H4 (cell line): ENCODE measurements at places on chromosomes 1 and 21. TPM values are rescaled to one million over a fixed set of nuclear protein-coding genes. Genes with fewer than 3 reads are reported as not detected.

The FGR gene
- not detected in 2 replicates for total RNA-seq

GRCh38 chr1:193971595-193971994 is 785.2 kb upstream of the B3GALT2 start:
- no peak for DNase-seq

The GJA8 gene
- total RNA-seq, result not detected in 2 replicates

- DNase-seq, result no peak
These were observed 2.1 kb downstream of the CD164L2 start for GRCh38 chr1:27380766-27381733.

GRCh38 chr1:47262787-47263413 is 30.9 kb upstream of the TAL1 start:
- DNase-seq, result peak; percentile 35

GRCh38 chr1:68814067-68814466 is 317.2 kb upstream of the DEPDC1 start:
- DNase-seq, result no peak

DNA sequence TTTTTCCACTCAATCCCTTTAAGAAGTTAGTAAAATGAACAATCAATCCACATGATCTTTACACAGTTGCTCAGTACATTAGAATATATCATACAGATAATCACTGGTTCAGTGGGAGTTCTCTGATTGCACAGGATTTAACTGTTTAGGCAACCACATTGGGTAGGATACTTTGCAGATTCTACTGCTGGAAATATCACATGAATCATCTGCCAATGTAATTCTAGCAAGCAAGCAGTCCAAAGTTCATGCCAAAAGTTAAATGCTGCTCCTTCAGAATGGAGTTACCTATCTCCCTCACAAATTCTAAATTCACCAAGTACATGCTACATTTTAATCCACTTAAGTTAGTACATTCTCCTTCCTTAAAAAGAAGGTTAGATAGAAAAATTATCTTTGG is 52.4 kb downstream of the NEGR1 start:
- no peak for DNase-seq

GRCh38 chr1:155717041-155717440 is 28.1 kb downstream of the DAP3 start:
- DNase-seq, result no peak

DNA sequence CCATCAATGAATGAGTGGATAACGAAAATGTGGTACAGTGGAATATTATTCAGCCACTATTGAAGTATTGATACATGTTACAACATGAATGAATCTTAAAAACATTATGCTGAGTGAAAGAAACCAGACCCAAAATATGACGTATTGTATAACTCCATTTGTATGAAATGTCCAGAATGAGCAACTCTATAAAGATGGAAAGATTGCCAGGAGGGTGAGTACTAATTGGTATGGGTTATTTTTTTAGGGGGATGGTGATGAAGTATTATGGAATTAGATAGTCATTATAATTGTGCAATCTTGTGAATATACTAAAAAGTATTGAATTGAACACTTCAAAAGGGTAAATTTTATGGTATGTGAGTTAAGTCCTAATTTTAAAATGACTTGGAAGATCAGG is 278.6 kb downstream of the SIPA1L2 start:
- no peak for DNase-seq

The TDRD5 gene
- not detected in 2 replicates for total RNA-seq

DNA sequence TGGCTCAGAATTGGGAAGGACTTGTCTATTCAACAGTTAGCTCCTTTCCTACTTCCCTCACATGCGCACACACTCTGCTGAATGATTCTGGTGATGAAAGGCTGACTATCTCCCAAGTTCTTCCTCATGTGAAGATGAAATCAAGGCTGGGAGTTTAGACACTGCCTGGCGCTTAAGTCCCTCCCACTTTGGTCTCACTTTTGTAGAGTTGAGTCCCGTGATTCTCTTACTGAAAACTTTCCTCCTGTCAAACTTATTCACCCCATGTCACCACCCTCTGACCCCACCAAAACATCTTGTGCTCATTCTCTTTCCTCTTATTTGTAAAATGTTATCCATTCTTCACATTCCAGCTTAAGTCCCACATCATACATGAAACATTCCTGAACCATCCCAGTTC is 8.4 kb upstream of the MRPS6 start:
- DNase-seq, result no peak

DNA sequence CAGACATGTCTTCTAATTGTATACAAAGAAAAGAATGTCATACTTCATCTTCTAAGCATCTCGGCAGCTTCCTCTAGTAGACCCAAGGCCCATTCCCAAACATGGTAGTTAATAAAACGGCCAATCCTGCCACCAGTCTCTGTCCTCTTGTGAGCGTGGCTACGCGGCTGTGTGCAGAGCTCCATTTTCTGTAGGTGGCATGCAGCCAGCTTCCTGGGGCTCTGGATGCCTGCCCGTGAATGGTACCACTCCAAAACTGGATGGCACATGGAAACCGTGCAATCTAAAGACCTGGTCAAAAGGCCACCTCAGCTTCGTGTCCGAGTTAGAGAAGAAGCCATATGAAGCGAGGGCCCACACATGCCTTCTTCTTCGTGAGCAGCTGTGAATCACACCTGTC is 110.7 kb downstream of the SIPA1L2 start:
- no peak for DNase-seq

GRCh38 chr1:11641776-11642305 is 12.4 kb downstream of the FBXO2 start:
- DNase-seq, result no peak

GRCh38 chr1:210407207-210407886 is 78.6 kb downstream of the HHAT start:
- DNase-seq, result peak; percentile 28

- DNase-seq, result no peak
These were observed 18.3 kb downstream of the SPATA21 start for GRCh38 chr1:16418823-16419425.

The OR2AK2 gene
- total RNA-seq, result not detected in 2 replicates

The SYPL2 gene
- 0.27 and 0.54 TPM in 2 replicates for total RNA-seq

DNA sequence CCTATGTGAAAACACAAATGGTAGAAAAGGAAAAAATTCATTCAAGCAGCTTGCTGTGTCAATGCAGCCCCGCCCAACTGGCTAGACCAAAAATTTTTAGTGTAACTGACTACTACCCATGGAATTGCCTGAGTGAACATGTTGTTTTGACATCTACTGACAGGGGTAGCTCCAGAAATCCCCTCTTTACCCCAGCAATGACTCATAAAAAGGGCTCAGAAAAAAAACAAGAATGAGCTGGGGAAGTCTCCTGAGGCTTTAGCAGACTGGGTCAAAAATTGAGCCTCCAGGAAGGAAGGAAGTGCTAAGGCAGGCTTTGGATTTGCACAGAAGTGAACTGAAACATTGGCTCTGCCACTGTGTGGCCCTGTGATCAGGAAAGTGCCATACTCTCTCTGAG is 24.4 kb upstream of the FGGY start:
- DNase-seq, result no peak

GRCh38 chr1:239446611-239447010 is 60.2 kb downstream of the CHRM3 start:
- DNase-seq, result no peak

GRCh38 chr1:116988248-116988647 is 13.3 kb upstream of the CD101 start:
- DNase-seq, result peak; percentile 21

The CD48 gene
- total RNA-seq, result not detected in 2 replicates

GRCh38 chr1:154871374-154871773 is 1.3 kb upstream of the KCNN3 start:
- no peak for DNase-seq

The KRTAP19-3 gene
- total RNA-seq, result not detected in 2 replicates

DNA sequence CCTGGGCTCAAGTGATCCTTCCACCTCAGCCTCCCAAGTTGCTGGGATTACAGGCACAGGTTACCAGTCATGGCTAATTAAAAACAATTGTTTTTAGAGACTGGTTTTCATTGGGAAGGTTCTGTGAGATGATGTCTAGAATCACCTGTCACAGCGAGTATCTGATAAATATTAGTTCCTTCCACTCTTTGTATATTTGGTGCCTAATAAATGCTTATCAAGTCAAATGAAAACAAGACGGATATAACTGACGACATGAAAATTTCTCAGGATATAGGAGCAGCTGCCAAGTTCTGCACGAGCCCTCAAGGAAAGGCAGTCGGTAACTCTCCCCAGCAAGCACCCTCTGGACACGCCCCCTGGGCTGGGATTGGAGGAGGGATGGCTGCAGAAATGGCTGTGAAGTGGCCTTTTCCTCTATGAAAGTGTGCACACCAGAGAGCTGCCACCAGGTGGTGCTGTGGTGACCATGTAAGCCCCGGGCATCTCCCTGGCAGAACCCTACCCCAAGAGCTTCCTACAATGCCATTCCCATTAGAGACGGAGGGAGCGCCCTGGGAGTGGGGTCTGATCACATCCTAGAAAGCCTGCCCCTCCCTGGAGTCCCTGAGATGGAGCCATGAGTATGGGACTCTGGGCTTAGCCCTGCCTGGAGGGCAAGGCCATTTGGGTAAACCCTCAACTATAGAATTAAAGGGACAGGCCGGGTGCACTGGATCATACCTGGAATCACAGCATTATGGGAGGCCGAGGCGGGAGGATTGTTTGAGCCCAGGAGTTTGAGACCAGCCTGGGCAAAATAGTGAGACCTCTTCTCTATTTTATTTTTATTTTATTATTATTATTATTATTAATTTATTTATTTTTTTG is 50.9 kb downstream of the HTR6 start:
- DNase-seq, result peak; percentile 95

DNA sequence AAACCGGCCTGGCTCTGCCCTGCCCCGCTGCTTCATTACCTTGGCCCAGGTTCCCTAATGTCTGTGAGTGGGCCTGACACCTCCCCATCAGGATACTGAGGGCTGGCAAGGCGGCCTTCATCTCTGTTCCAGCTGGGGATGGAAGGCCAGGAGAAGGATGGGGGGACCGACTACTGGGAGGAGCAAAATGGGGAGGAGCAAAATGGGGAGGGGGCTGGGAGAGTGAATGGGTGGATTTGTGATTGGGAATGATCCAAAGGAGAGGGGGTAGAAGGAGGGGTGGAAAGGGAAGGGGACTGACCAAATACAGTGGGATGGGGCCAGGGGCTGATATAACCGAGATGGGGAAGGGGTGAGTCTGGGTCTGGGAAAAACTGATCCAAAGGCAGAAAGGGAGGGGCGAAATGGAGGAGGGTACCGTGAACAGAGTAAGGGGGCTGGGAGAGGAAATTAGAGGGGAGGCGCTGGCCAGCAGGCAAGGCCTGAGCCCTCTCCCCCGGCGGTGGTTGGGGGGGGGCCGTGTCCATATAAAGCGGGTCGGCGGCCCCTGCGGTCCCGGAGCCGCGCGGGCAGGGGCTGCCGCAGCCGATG is at the start of gene FOXE3:
Gene FOXE3 (plus strand): TSS at position 558 of the 591 bp plus-strand sequence. CDS start 31 bp downstream, at position 589.
- no peak for DNase-seq

- no peak for DNase-seq
These were observed 54.9 kb upstream of the C1orf198 start for GRCh38 chr1:230923176-230923575.

- DNase-seq, result peak; percentile 83
These were observed 896.3 kb downstream of the TTLL7 start for GRCh38 chr1:83102630-83103071.

The FAM177B gene
- total RNA-seq, result not detected in 2 replicates

DNA sequence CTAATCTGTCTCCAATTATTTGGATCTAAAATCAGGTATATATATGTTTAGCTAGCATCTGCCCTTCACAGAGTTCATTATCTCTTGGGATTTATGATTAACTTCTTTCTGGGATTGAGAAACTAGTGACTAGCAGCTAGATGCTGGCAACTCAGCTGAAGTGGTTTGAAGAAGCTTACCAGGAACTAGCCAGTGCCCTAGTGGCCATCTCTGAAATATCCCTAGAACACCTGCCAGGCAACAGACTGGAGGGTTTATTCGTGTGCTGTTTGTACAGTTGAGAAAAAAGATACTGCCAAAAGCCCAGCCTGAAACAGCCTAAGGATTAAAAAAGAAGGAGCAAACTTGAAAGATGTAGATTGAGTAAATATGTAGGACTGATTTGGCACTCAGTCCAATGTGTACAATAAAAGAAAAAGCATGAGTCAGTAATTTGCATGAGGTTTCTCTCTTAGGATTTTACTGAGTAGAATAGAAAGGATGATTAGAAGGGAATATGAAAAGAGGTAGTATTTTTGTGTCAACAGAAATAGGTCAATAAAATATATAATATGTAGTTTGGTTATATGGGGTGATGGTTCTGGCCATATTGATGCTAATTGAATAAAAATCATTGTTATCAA is 1144.6 kb upstream of the ADGRL2 start:
- DNase-seq, result no peak

- DNase-seq, result no peak
These were observed 15.3 kb downstream of the INKA2 start for GRCh38 chr1:111723871-111724270.
